ENCODE measurements at places on chromosomes 2 and 18. TPM values are rescaled to one million over a fixed set of nuclear protein-coding genes. Genes with fewer than 3 reads are reported as not detected.

- no peak for ATAC-seq
These were observed 31.5 kb upstream of the COLEC12 start for GRCh38 chr18:532018-532417.

- no peak for ATAC-seq
These were observed 167.6 kb upstream of the ACAA2 start for GRCh38 chr18:49980896-49981295.

DNA sequence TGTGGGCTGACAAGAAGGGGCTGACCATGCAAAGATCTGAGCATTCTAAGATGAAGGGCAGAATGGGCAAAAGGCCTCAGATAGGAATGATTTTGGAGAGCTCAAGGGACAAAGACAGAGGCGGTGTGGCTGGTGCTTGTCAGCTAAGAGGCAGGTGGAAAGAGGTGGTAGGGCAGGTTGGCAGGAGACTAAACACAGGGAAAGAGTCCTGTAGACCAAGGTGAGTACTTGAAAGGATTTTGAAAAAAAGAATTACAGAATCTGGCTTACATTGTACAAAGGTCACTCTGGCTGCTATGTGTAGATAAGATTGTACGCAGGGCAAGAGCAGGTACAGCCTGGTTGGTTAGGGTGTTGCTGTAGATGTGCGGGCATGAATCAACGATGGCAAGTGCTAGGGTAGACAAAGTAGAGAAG is 50.6 kb downstream of the STK39 start:
- no peak for ATAC-seq

GRCh38 chr18:44812426-44812825 is 131.7 kb downstream of the SETBP1 start:
- no peak for ATAC-seq

GRCh38 chr2:237022533-237022932 is 63.2 kb upstream of the COPS8 start:
- no peak for ATAC-seq

DNA sequence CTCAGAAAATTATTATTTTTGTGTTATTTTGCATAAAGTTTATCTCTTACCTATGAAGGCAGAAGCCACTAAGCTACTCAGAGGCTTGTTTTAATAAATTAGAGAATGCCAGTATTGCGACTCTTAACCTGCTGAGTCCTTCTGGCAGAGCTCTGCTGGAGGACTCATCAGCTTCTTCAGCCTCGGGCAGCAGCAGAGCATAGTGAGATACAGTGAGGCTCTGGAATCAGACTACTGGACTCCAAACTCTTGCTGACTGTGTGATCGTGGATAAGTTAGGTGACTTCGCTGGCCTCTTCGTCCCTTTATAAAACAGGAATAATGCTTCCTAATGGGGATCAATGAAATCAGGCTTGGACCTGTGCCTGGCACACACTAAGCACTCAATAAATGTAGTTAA is 1.7 kb downstream of the PTRHD1 start:
- ATAC-seq, result no peak

DNA sequence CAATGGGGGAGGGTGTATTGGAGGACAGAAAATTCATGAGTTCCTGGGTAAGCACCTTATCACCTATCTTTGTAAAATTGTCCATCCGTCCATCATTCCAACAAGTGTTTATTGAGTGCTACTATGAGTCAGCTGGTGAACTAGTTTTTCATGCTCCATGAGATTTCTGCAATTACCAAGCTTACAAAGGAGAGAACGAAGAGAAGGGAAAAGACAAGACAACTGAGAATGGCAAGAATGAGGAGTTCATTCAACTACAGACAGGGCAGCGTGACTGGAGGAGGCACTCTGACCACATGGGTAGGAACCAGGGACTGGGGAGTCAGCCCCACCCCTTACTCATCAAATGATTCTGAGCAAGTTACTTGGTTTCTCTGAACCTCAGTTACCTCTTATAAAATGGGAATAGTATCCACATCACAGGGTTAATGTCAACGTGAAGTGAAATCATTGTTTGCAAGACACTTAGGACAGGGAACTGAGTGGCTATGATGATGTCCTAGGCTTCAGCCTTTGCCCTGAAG is 18.6 kb upstream of the TXNDC2 start:
- ATAC-seq, result no peak

DNA sequence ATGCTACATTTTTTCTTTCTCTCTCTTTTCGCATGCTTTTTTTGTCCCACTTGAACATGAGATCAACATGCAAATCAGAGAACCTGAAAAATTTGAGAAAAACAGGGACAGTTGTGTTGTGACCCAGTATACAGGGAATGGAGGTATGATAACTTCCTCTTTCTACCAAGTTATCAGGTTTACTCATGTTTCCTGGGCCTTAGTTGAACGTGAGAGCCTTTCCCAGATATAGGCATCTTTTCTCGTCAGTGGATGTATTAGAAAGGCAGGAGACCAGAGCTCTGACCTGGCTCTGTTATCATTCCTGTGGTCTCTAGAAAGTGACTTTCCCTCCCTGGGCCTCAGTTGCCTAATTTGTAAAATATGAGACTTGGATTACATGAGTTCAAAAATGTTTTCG is 30.1 kb upstream of the FAM117B start:
- ATAC-seq, result no peak

DNA sequence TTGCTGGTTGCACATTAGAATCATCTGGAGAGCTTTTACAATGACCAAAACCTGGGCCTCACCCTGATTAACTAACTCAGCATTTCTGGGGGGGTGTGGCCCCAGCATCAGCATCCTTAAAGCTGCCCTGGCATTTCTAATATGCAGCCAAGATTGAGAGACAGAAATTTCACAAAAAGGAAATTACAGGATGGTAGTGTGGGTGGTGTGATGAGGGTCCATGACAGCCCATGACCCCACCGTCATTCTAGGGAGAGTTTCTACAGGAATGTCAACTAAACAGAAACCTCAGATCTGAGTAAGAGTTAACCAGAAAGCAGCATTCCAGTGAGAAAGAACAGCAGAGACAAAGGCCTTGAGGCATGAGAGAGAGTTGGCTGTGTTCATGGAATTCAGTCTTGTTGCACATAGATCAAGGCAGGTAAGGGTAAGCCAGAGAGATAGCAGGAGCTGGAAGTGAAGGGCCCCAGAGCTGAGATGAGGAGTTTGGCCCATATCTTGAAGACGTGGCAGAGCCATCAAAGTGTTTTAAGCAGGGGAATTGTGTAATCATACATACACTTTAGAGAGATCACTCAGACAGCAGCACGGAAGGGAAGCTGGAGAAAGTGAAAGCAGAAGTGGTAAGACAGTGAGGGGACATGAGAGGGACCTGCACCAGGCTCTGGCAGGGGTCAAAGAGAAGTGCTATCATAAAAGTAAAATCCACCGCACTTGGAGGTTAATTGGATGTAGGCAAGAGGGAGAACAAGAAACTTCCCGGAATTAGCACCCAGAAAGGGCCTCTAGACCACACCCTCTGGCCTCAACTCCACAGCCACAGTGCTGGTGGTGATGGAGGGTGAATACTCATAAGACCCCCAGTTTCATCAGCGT is 7.8 kb upstream of the TRABD2A start:
- peak; percentile 88 for ATAC-seq

- ATAC-seq, result no peak
These were observed 813.0 kb upstream of the ID2 start for GRCh38 chr2:7868836-7869235.

GRCh38 chr2:67260343-67261277 is 136.5 kb upstream of the ETAA1 start:
- ATAC-seq, result no peak

GRCh38 chr2:11071211-11071610 is 84.1 kb upstream of the SLC66A3 start:
- ATAC-seq, result peak; percentile 60

DNA sequence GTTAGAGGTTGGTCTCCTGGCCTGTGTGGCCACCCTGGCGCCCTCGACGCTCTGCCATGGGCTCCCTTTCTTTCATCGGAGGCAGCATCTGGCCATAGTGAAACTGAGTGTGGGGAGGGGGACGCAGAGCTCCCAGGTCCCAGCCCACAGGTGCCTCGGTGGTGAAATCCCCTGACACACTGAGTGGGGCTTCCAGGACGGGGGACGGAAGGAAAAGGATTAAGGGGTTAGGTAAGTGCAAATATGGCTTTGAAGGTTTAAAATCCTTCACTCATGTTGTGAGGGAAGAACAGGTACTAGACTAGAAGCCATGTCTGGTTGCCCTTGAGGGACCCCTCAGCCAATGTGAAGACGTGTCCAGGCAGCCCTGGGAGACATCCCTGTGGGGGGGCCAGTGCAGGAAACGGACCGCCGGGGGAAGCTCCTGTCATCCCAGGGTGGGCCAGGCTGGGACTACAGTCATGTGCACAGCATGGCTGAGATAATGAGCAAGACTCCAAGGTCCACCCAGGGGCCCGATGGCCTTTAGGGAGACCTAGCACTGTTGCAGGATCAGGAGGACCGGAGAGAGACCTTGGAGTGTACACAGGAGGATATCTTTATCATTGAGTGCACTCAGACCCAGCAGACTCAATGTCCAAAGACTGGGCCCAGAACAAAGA is 36.3 kb downstream of the RTP5 start:
- no peak for ATAC-seq

DNA sequence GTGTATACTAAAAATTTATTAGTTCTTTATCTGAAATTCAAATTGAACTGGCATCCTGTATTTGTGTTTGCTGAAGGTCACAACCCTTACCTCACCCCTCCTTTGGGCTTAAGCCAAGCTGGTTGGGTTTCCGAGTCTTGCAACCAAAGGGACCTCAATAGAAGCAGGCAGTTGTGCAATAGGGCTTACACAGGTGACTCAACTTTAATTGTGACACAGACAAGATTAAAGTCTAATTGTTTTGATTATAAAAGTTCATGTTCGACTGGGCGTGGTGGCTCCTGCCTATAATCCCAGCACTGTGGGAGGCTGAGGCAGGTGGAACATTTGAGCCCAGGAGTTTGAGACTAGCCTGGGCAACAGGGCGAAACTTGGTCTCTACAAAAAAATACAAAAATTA is 71.5 kb downstream of the RAB31 start:
- ATAC-seq, result no peak

DNA sequence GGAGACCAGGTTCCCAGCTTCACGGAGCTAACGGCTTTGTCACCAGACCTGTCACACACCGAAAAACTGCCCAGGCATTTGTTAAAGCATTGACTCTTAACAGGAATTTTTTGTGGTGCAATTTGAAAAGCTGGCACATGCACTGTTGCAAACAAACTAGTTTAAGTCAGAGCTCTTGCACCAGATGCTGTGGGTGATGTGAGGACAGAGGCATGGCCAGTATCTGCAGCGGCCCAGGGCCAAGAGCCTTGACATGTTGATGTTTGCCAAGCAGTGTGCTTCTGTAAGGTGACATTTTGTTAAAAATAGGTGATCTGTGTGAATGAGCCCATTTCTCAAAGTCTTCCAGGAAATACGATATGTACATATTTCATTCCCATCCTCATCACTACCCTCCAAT is 142.5 kb downstream of the MTCL1 start:
- ATAC-seq, result no peak

GRCh38 chr2:219514836-219515235 is 554 bp downstream of the ASIC4 start:
- ATAC-seq, result no peak

DNA sequence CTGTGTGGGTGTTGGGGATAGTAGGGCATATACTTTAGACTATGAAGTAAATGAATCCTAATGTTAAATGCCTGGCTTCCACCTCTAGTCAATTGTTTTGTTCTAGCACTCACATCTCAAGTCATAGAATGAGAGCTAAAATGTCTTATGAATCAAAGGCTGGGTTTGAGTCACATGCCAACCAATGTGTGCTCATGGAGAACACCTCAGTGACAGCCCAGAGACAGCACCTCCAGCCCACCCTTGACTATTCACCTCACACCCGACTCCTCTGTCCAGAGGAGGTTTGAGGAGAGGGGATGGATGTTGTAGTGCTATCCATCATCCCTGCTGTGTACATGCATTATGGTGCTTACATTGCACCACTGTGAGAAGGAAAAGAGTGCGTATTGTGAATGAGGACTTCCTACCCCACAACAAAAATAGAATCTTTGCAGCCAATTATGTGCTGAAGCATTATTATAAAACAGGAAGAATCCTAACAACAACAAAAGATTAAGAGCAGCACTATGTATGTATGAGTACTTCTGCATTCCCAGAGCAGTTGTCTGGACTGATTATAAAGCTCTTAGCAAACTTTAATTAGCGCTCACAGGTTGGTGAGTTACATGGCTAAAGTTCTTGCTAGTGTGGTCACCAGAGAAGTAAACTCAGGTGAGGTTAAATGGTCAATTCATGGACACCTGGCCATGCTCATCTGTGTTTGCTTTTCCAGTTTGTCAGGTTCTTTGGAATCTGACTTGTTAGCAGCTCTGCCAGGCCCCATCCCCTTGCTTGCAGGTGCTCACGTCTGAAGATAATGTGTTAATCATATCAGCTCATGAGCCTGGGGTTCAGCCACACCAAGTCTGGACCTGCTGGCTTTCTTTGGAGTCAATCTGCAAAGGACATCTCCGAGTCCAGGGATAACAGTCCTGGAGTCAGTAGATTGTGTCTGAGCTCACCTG is 55.3 kb upstream of the NABP1 start:
- peak; percentile 68 for ATAC-seq

GRCh38 chr18:66495844-66496243 is 108.0 kb downstream of the CDH19 start:
- ATAC-seq, result no peak

- ATAC-seq, result no peak
These were observed 38.5 kb downstream of the PARD3B start for GRCh38 chr2:204583773-204584172.

- ATAC-seq, result no peak
These were observed 48.1 kb downstream of the EMILIN2 start for GRCh38 chr18:2894841-2895370.

DNA sequence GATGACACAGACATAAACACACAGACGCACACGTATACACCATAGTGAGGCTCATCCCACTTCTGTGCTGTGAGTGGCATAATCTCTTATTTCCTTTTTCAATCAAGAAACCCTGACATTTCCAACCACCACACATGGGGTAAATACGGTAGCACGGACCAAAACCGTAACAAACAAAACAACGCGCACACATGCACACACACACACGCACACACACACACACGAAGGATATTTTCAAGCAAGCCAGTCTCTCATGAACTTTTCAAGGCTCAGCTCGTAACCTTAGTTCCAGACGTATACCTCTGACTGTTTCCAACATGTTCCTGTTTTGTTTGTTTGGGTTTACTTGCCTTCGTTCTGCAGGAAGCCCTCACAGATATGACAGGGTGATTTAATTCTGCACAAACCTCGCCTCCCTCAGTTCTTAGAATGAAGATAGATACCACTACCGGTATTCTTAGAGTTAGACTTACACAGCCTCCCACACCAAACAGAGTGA is 119.8 kb downstream of the BCL2 start:
- peak; percentile 86 for ATAC-seq

Gene KHK
- 10.5 TPM for total RNA-seq

Gene GMCL1
- total RNA-seq, result 20.8 TPM

Gene STARD6
- not detected for total RNA-seq

Gene DQX1
- 0.74 TPM for total RNA-seq

Gene RBKS
- 10.0 TPM for total RNA-seq

Gene LRP2
- total RNA-seq, result 4.4 TPM

Gene KLHL29
- 0.26 TPM for total RNA-seq

Gene OXER1
- 0.13 TPM for total RNA-seq

Gene ARHGAP28
- total RNA-seq, result not detected

Gene MBOAT2
- 6.3 TPM for total RNA-seq

Gene MLPH
- total RNA-seq, result not detected

Gene GALNT14
- 0.52 TPM for total RNA-seq

Gene ADCYAP1
- total RNA-seq, result not detected

Gene ANKRD53
- total RNA-seq, result not detected

Gene PROKR1
- total RNA-seq, result not detected

All from activated T-helper 17 cell treated with anti-CD3 and anti-CD28 coated beads, Interleukin-2, amount 50 U/mL, for 72 hours (primary cell).